ENCODE measurements at places on chromosomes 3 and 15.

DNA sequence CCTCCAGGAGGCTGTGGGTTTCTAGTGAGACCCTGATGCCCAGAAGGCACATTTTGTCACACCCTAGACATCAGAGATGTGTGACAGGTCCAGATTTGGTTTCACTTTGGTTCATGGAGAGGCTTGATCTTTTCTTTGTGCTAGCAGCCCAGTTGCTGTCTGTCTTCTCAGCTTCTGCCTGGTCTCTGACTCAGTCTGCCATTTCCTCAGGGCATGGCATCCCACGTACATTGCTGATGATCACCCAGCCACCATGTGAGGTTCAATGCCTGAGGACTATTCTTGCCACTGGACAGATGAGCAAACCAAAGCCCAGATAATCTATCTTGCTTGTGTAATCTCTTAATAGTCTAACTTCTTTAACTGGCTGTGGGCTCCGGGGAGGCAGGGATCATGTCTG is 144.9 kb upstream of the MRPS22 start:
- no peak for DNase-seq

GRCh38 chr15:85379403-85380131 is 836 bp upstream of the AKAP13 start:
- DNase-seq: no peak

GRCh38 chr3:24047513-24047912 is 102.4 kb downstream of the NR1D2 start:
- no peak for DNase-seq

DNA sequence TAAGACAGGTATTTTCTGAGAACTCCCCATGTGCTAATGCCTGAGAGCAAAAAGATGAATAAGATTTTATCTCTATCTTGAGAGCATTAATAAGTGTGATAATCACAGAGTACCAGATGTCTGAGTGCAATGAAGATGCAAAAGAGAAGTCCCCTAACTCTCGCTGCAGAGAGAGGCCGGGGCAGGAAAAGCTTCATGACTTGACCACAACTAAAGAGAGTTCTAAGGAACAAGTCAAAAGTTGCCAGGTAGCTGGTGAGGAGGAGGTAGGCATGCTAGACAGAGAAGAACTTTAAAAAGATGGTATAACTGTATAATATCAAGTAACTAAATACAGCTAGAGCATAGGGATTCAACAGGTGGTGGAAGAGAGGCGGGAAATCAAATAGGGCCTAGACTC is 28.8 kb downstream of the MTMR10 start:
- no peak for DNase-seq

- DNase-seq: no peak
These were observed 52.9 kb upstream of the MYZAP start for GRCh38 chr15:57538821-57539220.

DNA sequence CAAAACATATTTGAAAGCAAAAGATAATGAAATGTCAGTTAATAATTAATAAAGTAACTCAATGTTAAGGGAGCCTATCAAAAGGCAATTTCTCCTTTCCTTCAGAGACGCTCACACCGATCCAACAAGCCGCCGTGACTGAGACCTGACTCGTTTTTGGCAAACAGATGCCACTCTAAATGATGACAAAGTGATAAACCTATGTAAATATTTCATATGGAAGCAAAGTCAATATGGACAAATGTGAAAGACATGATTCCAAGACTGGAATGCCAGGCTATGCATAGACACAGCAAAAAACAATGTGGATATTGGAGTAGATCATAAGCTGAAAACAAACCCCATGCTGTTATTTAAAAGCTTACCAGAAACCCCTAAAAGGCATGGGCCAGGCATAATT is 137.2 kb upstream of the SUCLG2 start:
- DNase-seq: no peak

- no peak for DNase-seq
These were observed 22.4 kb upstream of the CELF6 start for GRCh38 chr15:72342385-72342784.

DNA sequence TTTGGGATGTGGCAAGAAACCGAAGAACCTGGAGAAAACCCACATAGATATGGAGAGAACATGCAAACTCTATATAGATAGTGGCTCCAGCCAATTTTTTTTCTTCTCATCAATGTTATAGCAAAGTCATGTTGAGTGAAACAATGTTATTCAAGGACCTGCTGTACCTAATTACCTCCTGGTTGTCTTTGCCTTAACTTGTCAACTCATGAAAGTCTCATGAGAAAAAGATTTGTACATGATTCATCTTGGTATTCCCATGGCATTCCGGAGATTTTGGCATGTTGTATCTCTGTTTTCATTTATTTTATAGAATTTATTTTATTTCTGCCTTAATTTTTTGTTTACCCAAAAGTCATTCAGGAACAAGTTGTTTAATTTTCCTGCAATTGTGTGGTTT is 303.8 kb upstream of the CDIN1 start:
- DNase-seq: no peak

DNA sequence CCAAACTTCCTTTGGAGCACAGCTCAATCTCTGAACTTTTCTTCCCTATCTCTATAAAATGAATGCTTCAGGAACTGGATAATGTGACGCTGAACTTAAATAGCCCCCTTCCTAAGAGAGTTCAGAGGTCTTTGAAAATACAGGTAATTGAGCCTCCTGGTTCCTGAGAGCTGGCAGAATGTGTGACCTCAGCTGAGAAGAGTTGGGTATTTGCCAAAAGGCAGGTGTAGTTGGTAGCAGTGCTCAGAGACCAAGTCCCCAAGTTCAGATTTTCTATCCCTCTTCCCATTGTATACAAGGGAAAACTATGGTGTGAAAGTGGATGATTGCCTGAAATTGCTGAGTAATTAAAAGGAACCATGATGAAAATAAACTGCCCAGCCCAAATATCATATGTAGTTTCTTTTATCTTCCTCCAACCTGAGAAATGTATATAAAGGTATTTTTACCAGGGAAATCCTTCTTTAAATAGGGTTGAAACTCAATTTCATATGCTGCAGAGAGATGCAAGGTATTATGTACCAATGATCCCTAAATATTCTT is 154.6 kb upstream of the ICE2 start:
- DNase-seq: no peak

DNA sequence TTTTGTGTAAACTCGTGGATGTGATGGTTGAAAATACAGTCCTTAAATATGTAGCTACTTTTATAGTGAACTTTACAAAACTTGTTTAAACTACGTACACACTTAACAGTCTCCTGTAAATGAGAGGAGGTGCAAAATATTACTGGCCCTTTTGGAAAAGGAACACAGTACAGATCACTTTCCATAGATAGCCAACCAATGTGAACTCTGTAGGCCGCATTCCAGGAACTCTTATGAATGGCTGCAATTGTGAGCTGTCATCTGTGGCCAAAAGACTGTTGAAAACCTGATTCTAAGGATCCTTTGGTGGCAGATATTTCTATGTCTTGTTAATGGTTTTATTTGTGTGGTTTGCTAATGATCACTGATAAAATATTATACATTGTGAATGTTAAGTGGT is 6.2 kb downstream of the TSC22D2 start:
- DNase-seq: no peak

DNA sequence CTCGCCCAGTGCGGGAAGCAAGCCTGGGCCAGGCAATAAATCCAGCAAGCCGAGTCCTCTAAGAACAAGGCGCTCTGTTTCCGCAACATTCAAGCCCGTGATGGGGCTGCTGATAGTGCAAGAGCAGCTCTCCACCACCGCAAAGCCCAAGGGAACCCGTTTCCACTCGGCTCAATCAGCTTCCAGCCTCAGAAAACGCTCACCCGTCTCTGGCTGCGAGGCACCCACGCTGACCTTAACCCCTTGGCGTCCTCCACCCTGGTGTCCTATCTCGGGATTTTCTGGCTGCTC is 17.8 kb downstream of the SPATA12 start:
- DNase-seq: peak; percentile 49

DNA sequence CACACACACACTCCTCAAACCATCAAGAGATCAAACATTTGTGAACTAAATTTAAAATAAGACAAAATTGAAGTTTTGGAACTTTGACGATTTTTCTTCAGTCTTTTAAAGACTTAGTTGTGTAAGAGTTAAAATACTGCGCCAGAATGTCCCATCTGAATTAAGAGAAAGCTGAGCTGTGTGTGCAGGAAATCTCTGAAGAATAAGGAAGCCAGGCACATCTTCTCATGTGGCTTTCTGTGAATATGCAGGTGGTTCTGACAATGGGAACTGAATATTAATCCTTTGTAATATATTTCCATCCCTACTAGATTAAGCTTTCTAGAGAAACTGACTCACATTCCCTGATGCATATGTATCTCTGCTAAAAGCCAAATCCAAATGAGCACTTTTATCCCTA is 60.1 kb upstream of the ICE2 start:
- no peak for DNase-seq

DNA sequence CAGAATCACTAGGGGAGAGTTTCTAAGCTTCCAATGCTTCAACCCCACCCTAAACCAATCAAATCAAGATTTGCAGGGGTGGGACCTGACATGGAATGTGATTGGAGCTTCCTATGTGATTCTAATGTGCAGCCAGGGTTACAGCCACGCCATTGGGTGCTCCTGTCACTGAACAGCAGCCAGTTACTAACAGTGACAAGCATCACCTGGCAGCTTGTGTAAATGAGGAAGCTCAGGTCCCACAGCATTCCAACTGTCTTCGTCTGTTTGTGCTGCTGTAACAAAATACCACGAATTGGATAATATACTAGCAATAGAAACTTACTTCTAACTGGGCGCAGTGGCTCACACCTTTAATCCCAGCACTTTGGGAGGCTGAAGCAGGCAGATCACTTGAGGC is 294.9 kb downstream of the SHQ1 start:
- no peak for DNase-seq

GRCh38 chr15:95284933-95285421 is 1045.5 kb upstream of the NR2F2 start:
- DNase-seq: no peak

- peak; percentile 48 for DNase-seq
These were observed 113.9 kb downstream of the POLQ start for GRCh38 chr3:121431726-121432517.

DNA sequence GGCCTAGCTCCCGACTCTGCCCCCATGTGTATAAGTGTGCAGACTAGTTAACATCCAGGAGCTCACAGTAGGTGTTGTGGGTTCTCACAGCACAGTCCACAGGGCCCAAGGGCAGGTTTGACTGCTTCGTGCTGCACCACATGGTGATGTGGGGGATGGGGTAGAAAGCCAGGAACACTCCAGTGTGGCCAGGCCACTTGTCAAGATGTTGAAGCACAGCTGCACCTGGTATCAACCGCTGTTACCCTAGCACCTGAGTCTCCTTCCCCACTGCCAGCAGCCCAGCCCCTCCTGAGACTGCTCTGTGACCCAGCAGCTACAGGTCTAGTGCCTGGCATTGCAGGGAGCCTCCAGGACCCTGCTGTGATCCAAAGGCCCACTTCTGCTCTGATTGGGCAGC is 53.4 kb downstream of the CHDH start:
- DNase-seq: no peak

DNA sequence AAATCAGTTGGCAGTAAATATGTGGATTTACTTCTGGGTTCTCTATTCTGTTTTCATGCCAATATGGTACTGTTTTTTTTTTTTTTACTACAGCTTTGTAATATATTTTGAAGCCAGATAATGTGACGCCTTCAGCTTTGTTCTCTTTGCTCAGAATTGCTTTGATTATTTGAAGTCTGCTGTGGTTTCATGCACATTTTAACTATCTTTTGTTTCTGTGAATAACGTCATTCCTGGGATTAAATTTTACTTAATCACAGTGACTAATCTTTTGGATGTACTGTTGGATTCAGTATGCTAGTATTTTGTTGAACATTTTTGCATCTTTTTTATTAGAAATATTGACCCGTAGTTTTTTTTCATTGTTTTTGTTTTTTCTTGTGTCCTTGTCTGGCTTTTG is 576.5 kb downstream of the ZNF385D start:
- DNase-seq: no peak

GRCh38 chr15:27762471-27762870 is 336.6 kb downstream of the OCA2 start:
- DNase-seq: no peak

DNA sequence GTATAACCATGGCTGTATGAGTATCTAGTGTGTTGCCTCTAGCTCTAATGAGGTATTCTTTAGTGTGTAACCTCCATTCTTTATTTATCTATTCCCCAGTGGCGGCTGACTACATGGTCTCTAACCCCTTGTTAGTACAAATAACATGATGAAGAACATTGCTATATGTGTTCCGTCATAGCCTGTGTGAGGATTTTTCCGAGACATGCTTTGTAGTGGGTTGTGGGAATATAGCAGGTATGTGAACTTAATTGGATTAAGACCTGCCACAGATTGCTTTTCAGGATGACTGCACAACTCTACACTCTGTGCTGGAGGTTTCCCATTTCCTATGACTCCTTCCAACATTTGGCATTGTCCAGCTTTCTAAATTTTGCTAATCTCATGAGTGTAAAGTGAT is 563.4 kb downstream of the ROBO1 start:
- no peak for DNase-seq

DNA sequence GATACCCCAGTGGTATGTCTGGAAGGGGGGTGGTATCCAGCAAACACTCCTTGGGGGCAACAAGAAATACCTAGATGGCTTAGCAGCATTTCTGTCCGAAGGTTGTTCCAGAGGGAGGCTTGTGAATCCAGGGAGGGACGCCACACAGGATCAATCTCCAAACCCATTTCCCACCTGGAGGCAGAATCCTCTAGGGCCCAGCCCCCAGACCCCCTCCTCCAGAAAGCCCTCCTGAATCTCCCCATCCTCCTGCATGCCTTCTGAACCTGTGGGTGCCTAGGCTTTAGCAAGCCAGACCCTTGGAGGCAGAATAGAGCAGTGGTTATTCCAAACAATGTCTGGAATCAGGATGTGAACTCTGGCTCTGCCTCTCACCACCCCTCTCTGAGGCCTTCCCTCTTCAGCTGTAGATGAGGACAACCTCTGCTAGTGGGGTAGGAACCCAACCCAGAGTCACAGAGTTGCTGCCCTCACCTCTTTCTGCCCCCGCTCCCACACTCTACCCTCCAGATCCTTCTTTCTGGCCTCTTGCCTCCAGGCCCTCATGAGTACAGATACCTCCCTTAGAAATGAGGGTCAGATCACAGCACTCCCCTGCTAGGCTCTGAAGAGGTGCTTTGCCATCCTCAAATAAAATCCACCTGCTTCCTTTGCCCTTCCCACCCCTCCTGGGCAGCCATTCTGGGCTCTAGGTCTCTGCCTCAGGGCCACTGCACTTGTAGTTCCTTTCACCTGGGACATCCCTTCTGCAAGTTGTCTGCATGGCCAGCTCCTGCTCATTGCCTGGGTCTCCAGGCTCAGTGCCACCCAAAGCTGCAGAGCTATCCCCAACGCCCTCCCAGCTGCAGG is 8.1 kb downstream of the CISH start:
- no peak for DNase-seq

GRCh38 chr3:36520241-36521006 is 140.1 kb downstream of the STAC start:
- no peak for DNase-seq

GRCh38 chr3:86988235-86988634 is 2.7 kb downstream of the VGLL3 start:
- no peak for DNase-seq
